ENCODE measurements at places on chromosomes 11 and 22.

DNA sequence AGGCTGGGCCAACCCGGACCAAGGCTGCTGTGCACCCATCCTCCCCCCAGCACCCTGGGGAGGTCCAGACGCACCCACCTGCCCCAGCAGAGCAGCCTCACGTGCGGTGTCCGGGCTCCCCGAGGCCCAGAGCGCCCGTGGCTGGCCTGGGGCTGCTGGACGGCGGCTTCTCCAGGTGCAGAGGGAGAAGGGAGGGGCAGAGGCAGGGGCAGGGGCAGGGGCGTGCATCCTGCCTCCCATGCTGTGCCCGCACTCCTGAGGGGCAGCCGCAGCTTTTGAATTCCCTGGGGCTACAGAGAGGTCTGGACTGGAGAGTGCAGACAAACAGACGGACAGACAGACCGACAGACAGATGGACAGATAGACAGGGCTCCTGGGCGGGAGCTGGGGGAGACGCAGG is 83.6 kb upstream of the PRR5 start:
- DNase-seq: no peak

GRCh38 chr11:67558084-67558772 is 25.4 kb upstream of the GSTP1 start:
- no peak for DNase-seq

GRCh38 chr11:118635642-118636041 is 28.2 kb downstream of the PHLDB1 start:
- DNase-seq: no peak

GRCh38 chr11:61569701-61570100 is 11.2 kb downstream of the SYT7 start:
- no peak for DNase-seq

DNA sequence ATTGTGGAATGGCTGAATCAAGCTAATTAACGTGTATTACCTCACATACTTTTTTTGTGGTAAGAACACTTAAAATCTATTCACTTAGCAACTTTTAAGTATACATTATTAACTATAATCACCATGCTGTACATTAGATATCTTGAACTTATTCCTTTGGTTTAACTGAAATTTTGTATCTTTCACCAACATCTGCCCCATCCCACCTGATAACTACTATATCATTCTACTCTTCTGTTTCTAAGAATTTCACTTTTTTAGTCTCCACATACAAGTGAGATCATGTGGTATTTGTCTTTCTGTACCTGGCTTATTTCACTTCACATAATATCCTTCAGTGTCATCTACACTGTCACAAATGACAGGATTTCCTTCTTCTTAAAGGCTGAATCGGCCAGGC is 17.1 kb upstream of the VWA5A start:
- DNase-seq: no peak

- no peak for DNase-seq
These were observed 14.1 kb upstream of the HTR3A start for GRCh38 chr11:113960702-113961330.

DNA sequence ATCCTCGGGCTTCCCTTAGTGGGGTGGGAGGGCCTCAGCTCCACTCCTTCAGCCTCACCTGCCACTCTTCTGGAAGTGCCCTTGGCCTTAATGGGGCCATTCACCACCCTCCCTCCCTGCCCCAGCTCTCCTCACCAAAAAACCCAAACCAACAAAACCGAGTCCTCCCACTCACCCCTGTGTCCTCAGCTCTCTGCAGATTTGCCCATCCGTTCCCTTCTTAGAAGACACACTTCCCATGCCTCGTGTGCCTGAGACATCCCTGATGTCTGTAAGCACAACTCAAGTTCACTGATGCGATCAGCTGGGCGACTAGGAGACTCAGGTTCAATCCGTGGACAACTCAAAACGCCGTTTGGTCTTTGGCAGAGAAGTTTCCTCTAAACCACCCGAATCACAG is 839.2 kb downstream of the TBC1D22A start:
- DNase-seq: no peak

Data from activated CD8-positive, alpha-beta memory T cell treated with anti-CD3 and anti-CD28 coated beads for 1 hour (primary cell).